ENCODE measurements at places on chromosomes 5 and 9.

GRCh38 chr9:108586471-108587139, 269.2 kb downstream of the ACTL7B start:
- DNase-seq, result no peak

DNA sequence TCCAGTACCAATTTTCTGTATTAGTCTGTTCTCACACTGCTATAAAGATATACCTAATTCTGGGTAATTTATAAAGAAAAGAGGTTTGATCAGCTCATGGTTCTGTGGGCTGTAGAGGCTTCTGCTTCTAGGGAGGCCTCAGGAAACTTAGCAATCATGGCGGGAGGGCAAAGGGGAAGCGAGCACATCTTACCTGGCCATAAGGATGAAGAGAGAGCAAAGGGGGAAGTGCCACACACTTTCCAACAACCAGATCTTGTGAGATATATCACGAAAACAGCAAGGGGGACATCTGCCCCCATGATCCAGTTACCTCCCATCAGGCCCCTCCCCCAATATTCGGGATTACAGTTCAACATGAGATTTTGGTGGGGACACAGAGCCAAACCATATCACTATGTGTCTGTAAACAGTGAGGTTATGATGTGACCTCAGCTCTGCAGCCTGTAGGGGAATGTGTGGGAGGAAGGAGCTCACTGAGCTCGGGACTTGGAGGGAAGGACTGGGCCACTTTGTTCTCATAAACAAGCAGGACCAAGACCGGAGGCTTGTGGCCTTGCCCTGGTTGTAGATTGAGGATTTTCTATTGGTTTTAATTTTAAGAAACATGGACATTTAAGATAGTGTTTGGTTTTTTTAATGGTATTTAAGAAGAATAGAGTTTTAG, 85.2 kb downstream of the EHMT1 start:
- no peak for DNase-seq

GRCh38 chr9:4207881-4208615, 91.8 kb downstream of the GLIS3 start:
- DNase-seq, result no peak

GRCh38 chr5:141783005-141783946, 94.9 kb downstream of the PCDH1 start:
- DNase-seq, result no peak

DNA sequence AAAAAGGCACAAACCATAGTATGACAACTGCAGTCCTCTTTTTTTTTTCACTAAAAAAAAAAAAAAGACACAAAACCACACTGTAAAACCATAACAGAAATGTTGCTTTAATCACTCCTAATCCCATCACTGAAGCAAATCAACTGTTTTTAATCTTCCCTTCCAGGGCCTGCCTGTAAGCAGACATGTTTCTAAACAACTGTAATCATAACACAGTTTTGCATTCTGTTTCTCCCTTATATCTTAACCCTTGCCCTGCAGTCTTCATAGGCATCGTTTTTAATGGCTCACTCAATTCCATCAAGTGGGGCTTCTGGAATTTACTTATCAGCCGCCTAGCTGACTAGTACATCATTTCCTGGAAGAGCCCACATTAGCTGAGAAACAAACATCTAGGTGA, 111.0 kb upstream of the SLC25A48 start:
- DNase-seq, result no peak

GRCh38 chr5:104533498-104533897, 970.9 kb upstream of the NUDT12 start:
- DNase-seq, result no peak

DNA sequence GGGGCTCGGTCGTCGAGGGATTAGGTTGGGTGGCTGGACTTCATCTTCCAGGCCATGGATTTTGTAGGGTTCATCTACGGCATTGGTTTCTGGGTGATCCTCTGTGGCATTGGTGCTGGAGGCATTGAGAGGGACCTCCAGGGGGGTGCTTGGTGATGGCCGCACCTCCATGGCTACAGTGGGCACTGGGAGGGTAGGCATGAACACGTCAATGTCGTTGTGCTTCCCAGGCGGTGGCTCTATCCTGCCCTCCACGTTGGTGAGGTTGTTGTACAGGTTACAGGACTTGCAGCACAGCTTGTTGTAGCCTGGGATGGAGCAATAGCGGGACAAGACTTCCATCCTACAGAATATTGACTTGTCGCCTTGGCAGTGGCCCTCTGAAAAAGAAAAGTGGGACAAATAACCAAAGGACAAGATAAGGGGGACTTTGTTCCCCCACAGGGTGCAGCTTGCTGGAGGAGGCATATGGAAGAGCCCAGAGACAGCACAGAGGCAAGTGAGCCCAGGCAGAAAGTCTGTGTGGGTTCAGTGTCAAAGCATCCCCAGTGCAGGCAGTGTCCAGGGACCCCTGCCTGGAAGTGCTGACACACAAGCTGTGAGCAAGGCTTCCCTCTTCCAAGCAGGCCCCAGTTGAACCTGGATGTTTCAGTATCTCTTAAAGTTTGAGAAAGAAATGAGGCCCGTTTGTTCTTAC, 53.9 kb downstream of the ZNF354C start:
- DNase-seq, result no peak

GRCh38 chr5:148179234-148179824, 11.0 kb downstream of the SPINK14 start:
- DNase-seq, result no peak

- DNase-seq, result no peak
Observed at GRCh38 chr5:159749146-159749545, 167.1 kb upstream of the ADRA1B start.

DNA sequence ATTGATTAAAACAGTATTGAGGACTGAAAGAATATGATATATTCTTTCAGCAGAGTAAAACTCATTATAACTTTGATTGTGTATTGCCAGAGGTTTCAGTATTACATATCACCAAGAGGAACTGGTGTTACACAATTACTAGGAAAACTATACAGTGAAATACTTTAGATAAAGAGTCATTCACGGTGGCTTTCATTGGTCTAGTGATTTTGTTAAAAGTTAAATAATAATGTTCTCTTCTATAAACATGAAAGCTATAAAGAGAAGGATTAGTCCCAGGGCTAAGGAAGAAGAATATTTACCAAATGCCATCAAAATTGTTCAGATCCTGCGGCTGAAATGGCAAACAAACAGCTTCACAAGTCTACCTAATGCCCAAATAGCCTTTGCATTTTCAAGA, 306.2 kb downstream of the SEMA5A start:
- DNase-seq, result no peak

DNA sequence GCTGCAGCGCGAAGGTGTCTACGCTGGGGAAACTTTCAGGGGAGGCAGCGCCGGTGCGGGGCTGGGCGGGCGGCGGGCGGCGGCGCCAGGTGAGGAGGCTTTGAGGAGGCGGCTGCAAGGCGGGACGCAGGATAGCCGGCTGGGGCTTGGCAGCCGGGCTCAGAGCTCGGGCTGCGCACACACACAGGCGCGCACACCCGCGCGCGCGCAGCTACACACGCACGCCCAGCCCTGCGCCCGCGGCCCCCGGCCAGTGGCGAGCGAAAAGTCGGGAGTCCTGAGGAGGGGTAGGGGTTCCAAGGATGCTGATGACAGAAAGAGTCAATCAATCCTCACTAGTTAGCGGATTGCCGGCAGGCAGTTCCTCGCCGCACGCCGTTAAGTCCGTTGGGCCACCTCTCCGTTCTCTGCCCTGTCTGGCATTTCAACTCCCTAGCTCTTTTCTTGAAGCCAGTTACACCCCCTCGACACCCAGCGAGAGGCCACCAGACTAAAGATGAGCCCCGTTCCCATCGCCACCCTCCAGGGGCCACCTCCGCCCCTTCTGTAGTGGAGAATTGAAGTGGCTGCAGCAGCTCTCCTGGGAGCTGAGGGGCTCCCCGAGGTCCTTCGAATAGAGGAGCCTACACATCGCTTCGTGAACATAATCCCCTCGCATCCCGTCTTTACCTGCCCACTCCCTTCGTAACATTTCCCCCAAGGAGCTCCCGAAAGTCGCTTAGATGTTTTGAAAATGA, 1640.3 kb upstream of the C9orf72 start:
- DNase-seq, result no peak

- no peak for DNase-seq
Observed at GRCh38 chr9:130303613-130304055, 38.1 kb downstream of the HMCN2 start.

GRCh38 chr9:131703697-131704096, 36.2 kb downstream of the RAPGEF1 start:
- no peak for DNase-seq

DNA sequence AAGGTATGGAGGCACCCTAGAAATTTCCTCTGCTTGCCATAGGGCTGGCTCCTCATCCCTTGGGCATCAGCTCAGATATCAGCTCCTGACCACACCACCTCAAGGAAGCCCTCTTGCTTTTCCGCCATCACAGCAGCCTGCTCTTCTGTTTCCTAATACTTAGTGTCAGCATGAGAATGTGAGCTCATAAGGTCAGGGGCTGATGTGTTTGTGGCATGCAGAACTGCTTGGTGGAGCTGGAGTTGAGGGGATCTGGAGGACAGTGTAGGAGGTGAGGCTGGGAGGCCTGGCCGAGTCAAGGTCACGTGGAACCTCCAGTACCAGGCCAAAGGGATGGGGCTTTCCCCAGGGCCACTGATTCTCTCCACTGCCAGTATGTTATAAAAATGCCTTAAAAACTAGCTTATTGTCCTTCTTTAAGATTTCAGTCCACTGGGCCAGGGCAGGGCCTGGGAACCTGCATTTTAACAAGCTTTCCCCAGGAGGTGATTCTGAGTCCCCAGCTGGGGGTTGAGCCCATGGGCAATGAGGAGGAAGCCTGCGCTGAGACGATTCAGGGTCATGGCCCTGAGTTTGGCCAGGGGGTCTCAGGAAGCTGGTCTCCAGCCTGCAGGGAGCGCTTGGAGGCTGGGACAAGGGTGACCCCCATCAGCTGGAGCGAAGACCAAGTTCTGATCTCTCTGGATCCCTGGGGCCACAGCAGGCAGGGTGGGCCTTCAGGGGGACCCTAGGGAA, 28.6 kb downstream of the DAB2IP start:
- DNase-seq, result no peak

DNA sequence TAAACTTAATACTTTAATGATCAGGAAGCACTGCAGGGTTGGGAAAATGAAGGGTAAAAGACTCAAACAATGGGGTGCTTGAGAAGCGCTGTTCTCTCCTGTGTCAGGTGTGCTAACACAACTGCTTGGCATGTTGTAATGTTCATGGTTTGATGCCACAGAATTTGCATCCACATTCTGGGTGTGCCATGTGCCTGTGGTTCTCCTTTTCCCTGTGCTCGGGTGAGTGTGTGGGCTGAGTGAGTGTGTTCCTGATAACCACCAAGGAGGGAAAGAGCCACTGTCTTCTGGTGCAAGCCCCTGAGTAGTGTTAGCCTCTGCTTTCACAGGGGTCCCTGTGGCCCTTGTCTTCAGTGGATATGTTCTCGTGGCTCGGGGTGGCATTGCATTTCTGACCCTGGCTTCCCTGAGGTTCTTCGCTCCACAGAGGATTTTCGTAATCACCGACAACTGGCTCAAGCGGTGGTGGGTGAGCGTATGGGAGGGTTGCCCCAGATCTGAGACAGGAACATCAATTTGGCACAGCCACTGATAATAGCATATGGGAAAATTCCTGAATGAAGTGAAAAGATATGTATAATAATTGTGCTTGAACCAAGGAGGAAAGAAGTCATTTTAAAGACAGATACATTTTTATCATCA, 102.0 kb downstream of the MVB12B start:
- DNase-seq, result no peak

Measured in stimulated activated naive CD4-positive, alpha-beta T cell treated with Interleukin-2 at 50 U/mL for 16 hours (primary cell).